ENCODE measurements at places on chromosomes 3 and 15. TPM values are rescaled to one million over a fixed set of nuclear protein-coding genes. Genes with fewer than 3 reads are reported as not detected.

GRCh38 chr15:65790694-65791334, 1.3 kb downstream of the DENND4A start:
- peak; percentile 51 for DNase-seq

Gene NTRK3
- total RNA-seq = not detected

Gene GHRL
- not detected for total RNA-seq

DNA sequence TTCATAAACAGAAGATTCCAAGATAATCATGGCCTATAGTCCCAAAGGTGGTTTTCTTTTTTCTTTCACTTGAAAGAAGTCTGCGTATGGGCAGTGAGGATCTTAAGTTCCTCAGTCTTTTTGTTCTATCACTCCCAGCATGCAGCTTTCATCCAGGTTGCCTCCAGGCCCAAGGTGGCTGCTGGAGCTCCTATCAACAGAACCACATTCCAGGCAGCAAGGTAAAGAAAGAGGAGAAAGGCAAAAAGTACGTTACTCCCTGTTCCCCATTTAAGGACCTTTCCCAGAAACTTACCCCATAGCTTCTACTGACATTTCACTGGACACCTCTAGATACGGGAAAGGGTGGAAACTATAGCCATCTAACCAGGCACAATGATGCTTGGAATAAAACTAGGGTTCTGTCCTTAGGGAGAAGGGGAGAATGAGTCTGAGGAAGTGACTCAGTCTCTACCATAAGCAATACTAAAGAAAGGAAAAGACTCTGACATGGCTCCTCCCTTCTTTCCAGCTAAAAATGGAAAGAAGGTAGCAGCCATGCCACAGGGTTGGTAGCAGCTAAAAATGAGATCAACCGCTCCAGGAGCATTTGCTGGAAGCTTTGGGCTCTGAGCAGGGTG, 313.9 kb upstream of the NR2E3 start:
- no peak for DNase-seq

DNA sequence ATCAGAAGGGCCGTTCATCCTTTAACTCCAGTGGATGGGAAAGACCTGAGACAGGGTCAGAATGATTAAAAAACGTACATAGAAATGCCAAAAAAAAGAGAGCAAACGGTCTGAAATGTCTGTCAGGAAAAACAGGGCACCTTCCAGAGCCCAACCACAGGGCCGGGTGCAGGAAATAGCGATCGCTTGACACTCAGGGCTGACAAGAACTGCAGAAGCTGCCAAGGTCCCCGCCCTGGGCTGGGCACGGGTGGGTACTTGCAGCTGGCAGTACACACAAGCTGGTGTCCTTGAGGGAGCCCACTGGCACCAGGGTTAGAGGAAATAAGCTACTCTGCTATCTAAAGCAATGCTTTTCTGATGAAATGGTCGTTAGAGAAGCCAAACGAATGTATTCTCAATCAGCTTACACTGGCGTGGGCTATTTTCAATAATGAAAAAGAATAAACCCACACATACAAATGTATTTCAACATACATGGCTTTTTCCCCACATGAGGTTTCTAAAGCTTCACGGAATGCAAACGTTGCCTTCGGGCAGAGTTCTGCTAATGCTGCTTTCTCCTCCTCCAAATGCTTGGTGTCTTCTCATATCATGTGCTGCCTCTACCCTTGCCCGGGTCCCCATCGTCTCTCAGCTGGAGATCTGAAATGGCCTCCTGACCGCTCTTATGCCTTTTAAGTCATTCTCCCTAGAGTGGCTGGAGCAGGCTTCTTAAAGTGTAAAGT, 15.6 kb downstream of the FRMD4B start:
- peak; percentile 13 for DNase-seq

DNA sequence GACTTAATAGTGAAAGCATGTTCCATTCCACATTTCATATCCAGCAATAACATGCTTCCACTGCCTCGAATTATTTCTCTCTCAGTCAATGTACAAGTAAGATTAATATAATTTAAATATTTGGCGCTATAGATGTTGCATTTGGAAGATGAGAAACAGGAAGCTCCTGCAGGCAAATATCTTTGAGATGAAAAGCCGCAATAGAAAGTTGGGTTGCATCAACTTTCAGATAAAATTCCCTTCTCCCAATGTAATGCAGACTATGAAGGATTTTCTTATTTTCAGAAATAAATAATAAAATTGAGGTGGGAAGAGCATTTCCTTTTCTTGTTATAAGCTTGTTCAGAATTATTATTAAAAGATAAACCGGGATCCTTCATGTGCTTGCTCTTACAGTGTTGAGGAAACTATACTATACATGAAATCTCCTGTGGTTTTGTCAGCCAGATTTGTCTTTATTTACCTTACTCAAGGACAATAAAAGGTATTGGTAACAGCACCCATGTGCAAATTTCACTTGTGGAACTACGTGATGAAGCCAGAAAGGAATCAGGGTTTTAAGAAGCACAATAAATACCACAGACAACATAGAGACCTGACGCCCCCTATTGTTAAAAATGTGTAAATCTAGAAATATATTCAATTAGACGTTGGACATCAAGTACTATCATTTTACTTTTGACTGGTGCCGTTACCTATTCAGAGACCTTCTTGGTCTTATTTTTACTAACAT, 307.0 kb downstream of the ARPP21 start:
- peak; percentile 32 for DNase-seq

Gene SRP14
- 295 TPM for total RNA-seq

Gene SNTN
- total RNA-seq = not detected

- no peak for DNase-seq
Observed at GRCh38 chr3:184783319-184783718, 28.6 kb upstream of the VPS8 start.

- no peak for DNase-seq
Observed at GRCh38 chr15:25342629-25343028, 96.2 kb downstream of the UBE3A start.

Gene SCG5
- total RNA-seq = 0.37 TPM

DNA sequence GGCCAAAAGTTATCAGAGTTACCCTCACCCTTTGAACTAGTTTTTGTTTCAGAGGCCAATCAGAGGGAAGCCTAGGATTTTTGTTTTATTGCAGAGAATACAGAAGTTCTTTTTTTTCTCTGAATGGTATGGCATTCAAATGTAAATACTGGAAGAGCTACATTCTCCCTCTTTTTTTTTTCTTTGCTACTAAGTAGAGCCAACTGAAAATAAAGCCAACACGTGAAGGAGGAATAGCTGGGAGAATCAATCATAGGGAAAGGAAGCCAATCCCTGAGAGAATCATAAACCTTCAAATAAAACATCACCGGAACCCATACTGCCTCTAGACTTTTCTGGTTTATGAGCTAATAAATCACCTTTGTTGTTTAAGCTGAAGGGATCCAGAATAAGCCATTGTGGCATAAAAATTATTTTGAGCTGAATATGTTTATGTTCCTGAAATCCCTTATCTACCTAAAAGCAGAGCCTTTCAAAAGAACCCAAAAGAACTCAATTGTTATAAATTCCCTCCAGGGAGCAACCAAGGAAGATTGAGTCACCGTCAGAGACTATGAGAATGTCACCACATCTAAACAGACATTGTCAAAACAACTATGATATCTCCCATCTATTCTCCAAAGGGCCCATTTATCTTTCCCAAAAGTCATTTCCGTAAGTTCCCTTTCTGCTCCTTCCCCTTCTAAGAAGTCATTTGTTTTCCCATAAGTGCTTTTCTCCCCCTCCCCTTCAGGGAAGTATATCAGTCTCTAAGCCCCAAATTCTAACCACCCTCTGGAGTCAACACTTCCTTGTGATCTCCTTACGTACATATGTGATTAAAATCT, 3.8 kb upstream of the ZNF280D start:
- no peak for DNase-seq

DNA sequence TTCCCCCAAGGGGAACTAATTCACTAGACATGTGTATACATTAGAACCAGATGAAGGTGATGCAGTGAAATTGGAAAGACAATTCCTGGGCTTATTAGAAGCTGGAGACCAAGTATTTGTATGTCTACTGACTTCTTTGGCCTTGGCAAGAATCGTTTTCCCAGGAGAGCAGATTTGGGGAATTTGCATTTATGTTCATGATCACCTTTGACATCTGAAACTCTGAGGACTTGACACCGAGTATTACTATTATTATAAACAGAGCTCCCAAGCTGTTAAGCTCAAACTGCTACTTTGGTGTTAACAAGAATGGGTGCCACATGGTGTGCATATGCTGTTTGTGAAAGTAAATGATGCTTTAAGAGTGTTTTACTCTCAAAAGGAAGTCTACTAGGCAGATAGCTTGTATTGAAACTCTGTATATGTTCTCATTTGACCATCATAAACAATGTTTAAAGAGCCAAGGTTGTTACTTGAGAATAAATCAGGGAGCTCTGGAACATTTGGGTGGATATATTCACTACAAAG, 519.8 kb upstream of the GOLIM4 start:
- DNase-seq = no peak

- peak; percentile 79 for DNase-seq
Observed at GRCh38 chr15:70512772-70513362, 250.5 kb downstream of the UACA start.

DNA sequence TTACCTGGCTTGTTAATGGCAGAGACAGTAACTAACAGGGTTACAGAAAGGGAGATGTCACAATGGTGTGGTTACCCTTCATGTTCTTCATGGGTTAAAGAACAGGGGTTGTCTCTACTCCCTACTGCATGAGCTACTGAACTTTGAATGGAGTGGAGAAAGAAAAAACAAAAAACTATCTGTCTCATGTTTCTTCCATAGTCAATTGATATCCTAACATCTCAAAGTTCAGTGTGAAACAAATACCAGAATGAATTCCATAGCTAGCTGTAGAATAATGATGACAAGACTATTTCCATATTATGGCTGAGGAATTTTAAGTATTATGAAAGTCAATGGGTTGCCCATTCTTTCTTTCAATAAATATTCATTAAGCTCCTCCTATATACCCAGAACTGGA, 161.3 kb upstream of the LPP start:
- no peak for DNase-seq

GRCh38 chr3:129558081-129558771, 15.3 kb downstream of the H1-8 start:
- DNase-seq = no peak

Gene CRYGS
- 0.86 TPM for total RNA-seq

Gene IL20RB
- total RNA-seq = 3.4 TPM

DNA sequence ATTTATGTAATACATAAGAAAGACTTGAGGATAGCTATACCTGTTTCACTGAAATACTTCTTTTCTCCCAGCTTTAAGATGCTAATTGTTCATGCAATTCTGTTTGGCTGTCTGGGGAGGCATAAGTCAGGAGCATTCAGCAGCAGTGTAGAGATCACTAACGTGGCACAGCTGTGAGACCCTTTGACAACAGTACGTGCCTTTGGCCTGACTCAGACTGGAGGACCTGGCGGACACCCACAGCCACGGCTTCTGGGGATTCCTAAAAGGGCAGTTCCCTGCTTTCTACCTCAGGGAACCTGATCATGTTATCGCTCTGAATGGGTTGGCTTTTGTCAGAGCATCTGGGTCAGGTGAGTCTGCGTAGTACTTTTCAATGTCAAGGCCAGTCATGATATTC, 295.0 kb upstream of the ICE2 start:
- DNase-seq = no peak

- no peak for DNase-seq
Observed at GRCh38 chr15:57283774-57284503, 92.4 kb upstream of the CGNL1 start.

DNA sequence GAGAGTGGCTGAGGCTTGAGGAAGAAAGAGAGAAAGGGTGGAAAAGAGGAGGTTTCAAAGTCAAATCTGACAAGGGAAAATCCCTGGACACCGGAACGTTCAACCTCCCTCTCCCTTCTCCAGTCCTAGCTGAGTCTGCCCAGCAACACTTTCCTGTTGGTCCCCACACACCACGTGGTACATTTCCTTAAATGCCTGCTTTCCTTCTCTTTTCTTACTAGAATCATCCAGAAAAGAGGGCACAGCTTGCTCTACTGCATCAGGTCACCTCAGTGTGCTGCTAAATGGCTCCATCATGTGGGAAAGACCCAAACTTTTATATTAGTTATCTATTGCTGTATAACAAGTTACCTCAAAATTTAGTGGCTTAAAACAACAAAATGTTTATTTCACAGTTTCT, 181.2 kb downstream of the NECTIN3 start:
- peak; percentile 45 for DNase-seq

- peak; percentile 89 for DNase-seq
Observed at GRCh38 chr3:114383875-114384557, 90.2 kb downstream of the TIGIT start.

DNA sequence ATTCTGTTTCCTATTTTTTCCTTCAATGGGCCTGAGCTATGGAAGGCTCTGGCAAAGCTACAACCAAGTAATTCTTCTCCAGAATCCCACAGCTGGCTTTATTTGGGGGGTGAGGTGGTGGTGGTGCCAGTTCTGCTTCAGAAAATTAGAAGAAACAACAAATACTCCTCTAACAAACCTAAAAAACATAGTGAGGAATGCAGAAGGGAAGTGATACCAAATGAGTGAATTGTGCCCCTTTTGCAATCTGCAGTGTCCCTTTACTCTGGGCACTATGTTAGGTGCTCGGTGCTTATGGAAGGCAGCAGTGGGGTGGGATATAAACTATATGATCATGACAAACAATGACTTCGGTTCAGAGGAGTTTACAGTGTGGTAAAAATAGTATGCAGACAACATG, 90.4 kb upstream of the ROPN1 start:
- DNase-seq = no peak

DNA sequence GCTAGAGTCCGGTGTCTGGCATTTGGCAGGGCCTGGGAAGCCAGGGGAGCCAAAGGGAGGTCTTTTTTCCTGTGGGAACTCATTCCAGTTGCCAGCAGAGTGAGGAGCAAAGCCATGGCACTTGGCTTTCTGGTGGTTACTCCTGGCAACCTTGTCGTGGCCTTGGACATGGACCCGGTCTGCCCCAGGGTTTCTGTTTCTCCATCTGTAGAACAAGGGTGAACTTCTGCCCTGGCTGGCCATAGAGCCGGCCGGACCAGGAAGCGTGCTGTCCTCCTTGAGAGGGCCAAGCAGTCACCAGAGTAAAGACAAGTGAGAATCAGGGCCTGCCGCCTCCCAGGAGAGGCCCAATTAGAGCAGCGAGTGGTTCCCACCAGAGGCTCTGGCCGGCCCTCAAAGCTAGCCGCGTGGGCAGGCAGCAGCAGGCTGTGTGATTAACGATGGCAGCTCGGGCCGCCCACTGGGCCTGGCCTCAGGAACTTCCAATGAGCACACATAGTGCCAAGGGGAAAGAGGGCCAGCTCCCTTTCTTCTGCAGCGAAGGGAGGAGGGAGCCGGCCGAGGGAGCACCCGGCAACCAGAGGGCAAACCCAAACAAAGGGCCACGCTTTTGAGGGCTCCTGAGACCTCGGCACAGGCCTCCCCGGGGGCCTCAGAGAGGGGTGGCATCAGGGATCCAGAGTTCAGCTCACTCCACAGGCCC, 29.1 kb upstream of the ELP6 start:
- DNase-seq = no peak

DNA sequence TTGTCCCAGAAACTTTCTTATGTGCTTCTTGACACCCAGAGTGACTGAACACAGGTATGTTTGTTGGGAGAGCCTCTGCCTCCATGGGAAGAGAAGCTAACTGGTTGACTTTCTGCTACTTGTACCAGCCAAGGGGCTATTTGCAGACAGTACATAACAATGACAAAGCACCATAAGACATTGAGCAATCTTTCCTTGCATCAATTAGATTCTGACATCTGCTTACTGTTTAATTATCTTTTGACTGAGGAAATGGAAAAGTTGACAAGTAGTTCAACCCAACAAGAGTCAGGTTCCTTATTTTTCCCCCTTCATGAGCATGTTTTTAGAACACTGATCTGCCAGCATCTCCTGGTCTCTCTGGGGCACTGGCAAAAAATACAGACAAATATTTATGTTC, 157.7 kb downstream of the RPLP1 start:
- no peak for DNase-seq

GRCh38 chr15:40930430-40931299, 1.5 kb downstream of the DLL4 start:
- peak; percentile 74 for DNase-seq

GRCh38 chr3:99500485-99500884, 137.9 kb upstream of the COL8A1 start:
- no peak for DNase-seq

All from HT-29 (cell line).